ENCODE measurements at places on chromosomes 12 and 14. TPM values are rescaled to one million over a fixed set of nuclear protein-coding genes. Genes with fewer than 3 reads are reported as not detected.

The FGD4 gene
- 0.47 TPM for total RNA-seq

The PEBP1 gene
- total RNA-seq = 95.9 TPM

The PLA2G1B gene
- total RNA-seq = not detected

The KRT2 gene
- total RNA-seq = 0.39 TPM

The SMOC1 gene
- not detected for total RNA-seq

The USP44 gene
- total RNA-seq = 5.6 TPM

The DAO gene
- not detected for total RNA-seq

The ERO1A gene
- 93.8 TPM for total RNA-seq

The PAH gene
- not detected for total RNA-seq

All from CD4-positive, alpha-beta memory T cell (primary cell).